A549 (cell line): ENCODE measurements at places on chromosomes 12 and 14.

GRCh38 chr12:53844994-53845844 is 93.4 kb upstream of the HOXC13 start:
- peak; percentile 72 for DNase-seq

DNA sequence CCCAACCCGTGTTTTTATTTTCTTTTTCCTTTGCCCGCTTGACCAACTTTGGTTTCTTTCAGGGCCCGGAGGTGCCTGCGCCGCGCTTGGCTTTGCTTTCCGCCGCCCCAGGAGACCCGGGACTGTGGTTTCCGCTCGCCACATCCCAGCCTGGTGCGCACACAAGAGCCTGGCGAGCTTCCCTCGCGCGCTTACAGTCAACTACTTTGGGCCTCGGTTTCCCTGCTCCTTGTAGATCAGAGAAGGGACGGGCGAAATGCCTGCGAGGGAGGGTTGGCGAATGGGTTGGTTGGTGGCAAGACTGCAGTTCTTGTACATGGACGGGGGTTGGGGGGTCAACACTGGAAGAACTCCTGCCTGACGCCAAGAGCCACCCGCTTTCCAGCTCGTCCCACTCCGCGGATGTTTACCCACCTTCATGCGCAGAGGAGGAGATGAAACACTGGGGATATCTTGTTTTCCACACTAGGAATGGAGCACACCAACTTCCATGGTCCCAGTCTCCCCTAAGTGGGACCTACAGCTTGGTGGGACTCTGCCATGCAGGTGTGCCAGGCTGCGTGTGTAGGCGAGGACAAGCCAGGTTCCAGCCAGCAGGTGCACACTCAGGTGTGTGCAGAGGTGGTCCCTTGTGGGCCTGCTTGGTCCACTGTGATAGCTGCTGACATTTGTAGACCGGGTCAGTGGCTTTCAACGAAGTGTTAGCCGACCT is 16.6 kb upstream of the TBX3 start:
- no peak for DNase-seq

GRCh38 chr12:18479256-18479655 is 217.9 kb downstream of the PIK3C2G start:
- no peak for DNase-seq

GRCh38 chr12:71303199-71303598 is 136.4 kb upstream of the LGR5 start:
- no peak for DNase-seq

GRCh38 chr14:94100847-94101246 is 9.7 kb upstream of the IFI27 start:
- DNase-seq: peak; percentile 15

- no peak for DNase-seq
Measured at GRCh38 chr12:70920251-70920851, at the start of gene PTPRR. Gene PTPRR (minus strand): TSS chr12:70920738. CDS start chr12:70920390, 348 bp downstream.

DNA sequence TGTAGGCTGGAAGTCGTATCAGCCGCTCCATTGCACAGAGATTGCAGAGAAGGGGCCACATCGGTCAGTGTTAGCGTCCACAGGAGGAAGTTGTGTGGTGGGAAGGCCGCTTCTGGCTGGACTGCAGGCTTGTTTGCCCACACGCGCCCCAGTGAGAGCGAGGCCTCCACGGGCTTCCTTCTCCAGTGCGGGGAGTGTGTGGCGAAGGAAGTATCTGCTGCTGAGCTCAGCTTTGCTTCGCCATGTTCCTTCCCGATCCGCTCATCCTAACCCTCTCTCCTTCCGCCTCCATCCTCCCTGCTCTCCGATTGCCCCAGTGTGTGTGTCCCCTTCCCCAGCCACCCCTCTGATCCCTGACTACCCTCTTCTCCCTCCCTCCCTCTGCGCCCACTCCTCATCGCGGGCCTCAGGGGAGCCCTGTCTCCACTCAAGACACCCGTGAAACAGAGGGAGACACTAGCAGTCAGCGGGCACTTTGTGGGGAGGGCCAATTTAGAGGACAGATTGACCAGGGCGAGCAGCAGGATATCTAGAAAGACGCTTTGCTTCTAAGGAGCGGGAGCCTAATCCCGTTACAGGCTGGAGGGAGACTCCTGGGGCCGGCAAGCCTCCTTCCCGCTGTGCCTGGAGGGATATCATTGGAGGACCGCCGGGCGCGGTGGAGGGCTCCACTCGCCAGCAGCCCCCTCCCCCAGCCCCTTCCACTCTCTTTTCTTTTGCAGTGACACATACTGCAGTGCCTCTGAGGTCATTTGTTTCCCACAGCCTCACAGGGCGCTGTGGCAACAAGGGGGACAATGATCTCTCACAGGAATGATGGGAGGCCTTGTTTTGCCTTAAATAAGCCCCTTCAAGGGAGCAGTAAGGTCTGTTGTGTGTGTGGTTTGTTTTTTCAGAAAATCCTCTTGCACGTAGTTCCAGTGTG is 428.8 kb downstream of the ZFP36L1 start:
- DNase-seq: no peak

- no peak for DNase-seq
Measured at GRCh38 chr14:23158779-23159178, 24.7 kb downstream of the SLC7A8 start.

DNA sequence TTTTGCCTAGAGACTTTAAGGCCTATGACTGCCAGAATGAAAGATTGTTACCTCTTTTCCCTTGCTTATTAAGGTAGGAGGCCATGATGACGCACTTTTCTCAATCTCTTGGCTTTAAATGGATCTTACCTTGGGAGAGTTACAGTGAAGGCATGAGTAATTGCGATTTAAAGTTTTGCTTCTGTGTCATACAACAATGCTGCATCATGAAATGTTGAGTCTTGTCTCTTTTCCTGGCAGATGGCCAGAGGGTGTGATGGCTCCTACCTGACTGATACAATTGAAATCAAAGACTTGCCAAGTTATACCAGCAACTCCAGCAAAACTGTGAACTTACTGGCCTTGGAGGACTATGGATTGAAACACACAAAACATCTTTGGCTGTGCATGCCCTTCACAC is 17.2 kb upstream of the LRRK2 start:
- no peak for DNase-seq

DNA sequence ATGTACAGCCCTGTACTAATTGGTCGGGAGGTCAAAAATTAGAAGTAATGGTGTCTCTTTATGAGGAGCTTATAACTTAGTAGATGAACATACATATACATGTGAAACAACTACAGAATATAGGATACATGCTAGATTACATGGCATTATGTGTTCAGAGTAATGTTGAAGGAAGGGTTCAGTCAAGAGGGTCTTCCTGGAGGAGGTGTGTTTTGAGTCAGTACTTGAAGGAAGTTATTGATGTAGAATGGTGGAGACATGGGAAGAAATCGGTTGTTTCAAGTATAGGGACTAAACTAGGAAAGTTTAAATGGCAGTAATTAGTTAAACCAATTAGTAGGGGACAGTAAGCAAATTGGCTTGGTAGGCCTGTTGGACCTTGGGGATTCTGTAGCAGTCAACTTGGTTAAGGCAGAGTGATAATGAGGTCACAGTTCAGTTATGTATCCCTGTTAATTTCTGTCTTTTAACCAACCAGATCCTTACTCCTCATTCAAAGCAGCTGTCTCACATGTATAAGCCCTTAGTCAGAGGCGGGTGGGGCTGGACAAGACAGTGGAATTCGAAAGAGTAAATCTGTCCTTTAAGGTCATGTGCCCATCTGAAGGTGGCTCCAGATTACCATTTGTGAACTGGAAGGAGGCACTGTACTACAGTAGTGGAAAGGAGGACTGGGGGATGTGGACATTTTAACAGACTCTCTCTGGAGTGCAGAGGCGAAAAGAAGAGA is 3.5 kb upstream of the ANKRD52 start:
- DNase-seq: peak; percentile 85

DNA sequence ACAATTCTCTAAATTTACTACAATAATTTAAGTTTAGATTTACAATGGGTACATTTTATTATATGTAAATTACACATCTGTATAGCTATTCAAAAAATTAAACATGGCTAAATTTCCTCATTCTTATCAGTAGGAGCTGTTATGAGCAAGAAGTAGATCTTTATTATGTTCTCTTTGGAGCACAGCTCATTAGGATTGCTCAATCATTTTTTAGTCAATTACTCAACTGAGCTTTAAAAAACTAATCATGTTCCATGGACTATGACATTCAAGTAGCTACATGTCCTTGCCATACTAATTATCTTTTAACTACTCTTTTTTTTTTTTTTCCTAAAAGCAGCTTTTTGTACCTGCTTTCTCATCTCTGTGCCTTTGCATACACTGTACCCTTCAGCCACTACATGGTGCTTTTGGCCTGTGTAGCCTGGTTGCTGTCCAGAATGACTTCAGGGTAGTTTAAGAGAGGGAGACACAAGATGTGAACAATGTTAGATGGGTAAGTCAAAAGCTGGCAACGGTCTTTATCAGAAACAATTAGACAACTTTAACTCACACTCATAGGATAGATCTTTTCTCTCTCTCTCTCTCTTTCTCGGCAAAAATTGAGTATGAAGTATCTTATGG is 69.0 kb downstream of the SSPN start:
- no peak for DNase-seq

DNA sequence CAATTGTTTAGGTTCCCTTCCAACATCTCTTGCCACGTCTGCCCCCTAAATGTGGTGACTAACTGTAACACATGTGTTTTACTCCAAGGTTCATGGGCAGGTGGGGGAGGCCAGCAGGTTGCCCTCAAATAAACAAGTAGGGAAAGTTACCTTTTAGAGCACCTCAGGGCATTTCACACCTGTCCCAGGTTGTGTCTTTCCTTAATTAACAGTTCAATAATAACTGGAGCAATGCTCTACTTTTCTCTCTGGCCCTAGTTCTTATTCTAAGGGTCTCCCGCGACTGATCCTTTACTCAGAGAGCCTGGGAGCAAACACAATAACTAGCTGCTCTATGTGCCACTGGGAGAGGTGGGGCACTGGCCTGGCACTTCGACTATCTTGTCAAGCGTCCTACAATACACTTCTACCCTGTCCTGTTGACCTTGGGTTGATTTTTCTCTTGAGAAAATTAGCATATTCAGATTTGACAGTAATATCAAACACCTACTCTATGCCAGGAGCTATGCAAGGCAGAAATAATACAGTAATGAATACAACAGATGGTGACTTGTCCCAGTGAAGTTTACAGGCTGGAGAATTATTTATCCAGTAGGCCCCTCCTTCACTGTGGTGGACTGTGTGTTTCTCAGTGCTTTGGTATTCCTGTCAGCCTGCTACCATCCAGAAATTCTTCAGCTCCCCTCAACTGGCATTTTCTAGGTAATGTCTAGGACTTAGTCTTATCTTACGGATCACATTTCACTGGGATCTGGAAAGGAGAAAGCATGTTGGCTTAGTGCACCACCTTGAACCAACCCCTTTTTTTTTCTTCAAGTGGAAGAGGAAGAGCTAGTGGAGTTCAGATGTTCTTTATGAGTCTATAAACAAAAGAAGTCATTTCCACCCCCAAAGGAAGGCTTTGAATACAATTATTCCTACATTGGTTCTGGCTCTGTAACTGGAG is 202.6 kb downstream of the CRADD start:
- DNase-seq: peak; percentile 44

DNA sequence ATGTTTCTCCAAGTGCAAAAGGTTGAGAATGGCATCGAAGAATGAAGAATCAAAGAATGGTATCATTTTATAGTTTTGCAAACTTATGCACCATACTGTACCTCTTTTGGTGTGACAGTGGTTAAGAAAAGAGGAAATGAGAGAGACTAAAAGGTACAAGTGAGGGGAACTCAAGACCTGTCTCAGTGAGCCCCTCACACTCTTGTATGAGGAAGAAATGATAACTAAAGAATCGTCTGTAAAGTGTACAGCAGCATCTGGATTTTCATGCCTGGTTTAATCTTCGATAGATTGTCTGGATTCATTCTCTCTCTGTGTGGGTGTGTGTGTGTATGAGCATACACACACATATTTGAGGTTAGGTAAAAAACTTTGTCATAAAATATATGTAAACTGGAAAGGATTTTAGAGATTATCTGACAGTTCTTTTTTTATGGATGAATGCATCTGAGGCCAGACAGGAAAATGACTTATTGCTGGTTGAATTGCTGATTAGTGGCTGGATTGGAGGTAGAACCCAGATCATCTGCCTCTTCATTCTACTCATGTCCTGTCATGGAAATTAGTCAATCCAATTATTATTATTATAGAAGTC is 16.0 kb upstream of the SLC38A2 start:
- DNase-seq: no peak

DNA sequence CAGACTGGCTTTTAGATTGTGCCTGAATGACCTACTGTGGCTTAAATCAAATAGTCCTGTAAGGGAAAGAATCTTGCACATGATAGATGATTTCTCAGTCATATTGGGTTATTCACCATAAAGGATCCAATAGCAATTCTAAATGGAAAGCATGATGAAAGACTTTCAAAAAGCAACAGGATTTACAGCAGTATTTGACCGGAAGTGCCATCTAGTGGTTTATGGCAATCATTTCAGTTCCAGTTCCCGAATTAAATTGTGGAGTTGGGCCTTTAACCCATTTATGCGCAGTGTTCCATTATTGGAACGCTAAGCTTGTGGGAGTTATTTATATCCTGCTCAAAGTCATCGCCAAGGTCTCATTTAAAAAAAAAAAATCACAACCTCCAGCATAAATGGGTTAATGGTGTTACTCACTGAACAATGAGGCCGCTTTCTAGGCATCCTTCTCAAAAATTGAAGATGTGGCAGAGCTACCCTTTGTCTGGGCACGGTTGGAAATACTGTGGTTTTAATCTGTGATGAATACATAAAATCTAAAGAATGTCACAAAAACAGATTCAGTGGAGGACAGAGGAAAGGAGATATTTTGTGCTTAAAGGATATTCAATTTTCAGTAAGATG is 60.8 kb upstream of the REP15 start:
- peak; percentile 67 for DNase-seq

- no peak for DNase-seq
Measured at GRCh38 chr12:103827911-103828391, 13.1 kb downstream of the NT5DC3 start.

- peak; percentile 92 for DNase-seq
Measured at GRCh38 chr12:54370171-54370730, 6.0 kb upstream of the GPR84 start.

DNA sequence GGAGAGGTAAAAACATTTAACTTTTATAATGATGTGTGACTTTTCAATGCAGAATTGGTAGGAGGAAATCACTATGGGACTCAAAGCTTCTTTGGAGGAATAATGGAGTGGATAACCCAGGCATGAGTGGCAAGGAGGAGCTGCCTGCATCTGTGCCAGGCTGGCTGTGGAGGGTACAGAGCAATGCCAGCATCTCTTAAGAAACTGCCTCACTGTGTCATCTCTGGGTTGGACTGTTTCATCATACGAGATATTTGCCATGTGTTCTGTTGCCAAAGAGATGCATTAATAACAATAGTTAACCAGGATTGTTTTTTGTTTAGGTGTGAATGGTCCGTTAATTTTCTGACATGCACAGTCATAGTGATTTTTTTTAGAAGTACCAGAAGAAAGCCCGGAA is 183.7 kb upstream of the NTF3 start:
- DNase-seq: no peak
